ENCODE measurements at places on chromosomes 5 and 9.

DNA sequence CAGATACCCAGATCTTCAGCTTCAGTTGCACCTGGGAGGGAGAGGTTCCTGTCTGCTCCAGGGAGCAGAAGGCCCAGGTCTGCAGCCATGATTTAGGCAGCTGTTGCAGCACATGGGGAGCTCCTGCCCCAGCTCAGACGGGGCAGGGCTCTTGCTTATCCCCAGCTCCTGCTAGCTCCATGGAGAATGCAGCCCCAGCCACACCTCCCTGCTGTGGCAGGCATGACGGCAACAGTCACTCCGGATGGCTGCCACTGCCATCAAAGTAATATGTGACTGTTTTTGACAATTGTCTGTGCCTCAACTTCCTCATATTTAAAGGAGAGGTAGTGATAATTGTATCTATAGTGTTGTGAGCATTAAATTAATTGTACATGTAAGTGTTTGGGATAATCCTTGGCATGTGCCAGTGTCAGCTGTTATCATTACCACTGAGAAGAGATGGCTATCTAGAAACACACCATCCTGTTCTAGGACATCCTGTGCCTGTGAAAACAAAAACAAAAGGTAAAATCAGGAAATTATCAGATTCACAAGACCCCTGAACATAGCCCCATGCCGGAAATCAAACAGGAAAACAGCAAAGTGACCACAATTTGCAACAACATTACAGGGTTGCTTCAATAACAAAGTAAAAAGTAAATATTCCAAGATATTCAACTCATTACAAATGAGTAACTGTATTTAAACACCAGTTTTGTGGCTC is 1048.8 kb upstream of the ACO1 start:
- DNase-seq: no peak

DNA sequence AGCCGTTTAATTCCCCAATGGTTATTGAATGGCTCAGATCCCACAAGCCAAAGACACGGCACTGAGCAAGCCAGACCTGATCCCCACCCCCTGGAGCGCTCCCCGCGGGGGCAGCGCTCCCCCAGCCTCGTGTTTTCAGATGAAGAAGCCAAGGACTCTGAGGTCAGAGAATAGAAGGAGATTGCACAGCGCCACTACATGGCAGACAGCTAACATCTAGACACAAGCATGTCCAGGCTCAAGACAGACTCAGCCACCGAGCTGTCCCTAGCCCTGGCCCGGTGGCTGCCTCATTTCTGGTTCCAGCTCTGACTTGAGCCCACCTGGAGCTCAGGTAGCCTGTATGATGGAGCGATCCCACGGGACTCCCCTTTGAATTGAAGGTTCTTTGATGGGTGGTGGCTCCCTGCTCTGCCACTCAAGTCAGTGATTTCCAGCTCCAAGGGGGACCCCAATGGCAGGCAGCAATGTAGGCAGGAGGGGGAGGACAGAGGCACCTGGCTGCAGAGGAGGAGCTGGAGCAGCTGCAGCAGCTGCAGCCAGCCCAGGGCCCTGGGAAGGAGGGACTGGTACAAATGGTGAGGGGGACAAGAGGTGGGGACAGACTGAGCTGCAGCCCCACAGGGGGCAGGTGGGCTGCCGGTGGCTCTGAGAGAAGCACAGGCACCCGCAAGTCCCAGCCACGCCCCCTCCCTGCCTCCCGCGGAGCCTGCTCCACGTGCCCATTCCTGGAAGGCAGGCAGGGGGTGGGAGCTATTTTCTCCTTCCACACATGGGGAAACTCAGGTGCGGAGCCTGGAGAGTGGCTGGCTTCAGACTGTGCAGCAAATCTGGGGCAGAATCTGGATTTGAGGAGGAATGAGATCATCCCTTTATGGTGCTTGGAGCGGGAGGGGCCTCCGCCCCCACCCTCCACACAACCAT is 40.2 kb downstream of the NTNG2 start:
- no peak for DNase-seq

DNA sequence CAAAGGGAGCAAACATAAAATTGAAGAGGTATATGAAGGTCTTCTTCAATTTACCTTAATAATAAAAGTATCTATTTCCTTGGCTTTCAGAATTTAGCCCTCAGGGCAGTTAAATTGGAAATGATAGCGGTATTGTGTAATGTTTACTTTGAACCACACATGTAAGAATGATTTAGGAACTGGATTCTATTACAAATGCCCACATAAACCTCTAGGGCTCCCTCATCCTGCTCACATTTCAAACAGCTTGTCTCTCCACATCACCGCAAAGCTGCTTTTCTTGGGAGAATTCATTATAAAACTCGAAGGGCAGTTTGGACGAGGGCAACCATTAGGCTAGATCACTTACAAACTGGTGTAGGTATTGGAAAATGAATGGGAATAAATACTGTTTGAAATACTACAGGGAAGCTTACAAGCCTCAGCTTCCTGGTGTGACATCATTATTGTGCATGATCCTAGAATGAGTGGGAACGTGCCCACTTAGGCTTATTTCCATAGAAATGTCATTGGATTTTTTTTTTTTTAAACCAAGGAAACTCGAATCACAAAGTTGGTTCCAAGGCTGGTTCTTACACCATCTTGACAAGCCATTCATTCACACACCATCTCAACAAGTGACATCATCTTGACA is 47.3 kb downstream of the MTRR start:
- DNase-seq: no peak

DNA sequence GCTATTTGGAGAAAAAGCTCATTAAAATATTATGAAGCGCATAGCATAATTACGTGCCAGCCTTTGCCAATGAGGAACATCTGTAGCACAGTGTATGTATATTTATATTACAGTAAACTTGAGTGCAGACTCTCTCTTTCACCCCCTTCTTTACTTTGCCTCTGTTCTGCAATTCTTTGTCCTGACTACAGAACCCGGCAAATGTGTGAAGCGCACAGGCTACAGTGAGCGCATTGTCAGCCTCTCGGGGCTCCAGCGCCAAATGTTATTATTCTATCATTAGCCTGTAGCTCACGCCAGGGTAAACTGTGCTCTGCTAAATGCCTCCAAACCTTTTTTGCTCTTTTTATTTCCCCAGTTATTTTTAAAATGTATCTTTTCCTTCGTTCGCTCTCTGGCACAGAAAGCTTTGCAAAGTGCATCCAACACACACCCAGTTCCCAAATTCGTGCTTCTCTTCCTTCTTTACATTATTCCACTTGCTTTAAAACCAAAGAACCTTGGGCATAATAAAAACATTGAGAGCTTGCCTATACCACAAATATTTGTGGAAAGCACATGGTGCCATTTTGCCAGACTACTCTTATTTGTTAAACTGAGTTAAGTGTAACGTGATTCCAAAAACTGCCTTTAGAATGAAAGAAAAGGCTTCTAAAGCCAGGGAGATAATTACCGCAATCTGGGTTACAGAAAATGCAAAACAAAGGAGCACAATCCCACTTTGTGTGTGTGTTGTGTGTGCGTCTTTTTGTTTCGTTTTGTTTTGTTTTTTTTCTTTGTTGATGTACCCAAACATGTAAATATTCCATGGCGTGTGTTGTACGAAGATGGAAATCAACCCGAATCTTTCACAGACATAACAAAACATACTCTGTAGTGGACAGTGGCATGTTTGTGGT is 164.1 kb upstream of the MPDZ start:
- peak; percentile 69 for DNase-seq

DNA sequence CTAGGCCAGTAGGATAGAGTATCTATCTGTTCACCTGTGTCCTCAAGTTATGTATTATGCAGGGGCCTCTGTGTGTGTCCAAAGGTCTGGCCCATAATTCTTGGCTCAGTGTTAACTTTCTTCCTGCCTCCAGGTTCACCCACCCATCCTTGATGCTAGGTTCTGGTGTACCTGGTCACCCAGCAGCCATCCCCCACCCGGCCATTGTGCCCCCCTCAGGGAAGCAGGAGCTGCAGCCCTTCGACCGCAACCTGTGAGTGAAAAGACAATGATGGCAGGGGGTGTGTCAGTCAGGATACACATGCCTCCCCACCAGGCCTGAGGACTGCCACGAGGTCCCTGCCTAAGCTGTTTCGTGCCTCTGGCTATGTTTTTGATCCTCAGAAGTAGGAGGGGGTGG is 27.6 kb downstream of the TCF7 start:
- no peak for DNase-seq

DNA sequence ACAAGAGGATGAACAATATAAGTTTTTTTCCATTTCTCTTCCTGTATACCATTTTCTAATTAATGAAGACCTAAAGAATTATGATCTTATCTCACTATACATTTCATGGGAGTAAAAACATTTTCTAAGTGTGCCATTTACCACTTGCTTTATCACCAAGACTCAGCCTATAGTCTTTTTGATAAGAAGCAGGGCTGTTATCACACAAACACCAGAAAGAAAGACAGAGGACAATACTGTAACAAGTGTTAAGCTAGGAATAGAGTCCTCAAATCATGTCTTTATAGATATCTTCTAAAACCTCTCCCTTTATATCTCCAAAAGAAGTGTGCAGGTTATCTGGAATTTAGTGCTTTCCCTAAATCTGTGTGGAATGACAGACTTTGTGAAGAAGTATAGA is 119.7 kb downstream of the FAM174A start:
- DNase-seq: no peak

GRCh38 chr5:24232929-24233498 is 411.8 kb downstream of the CDH10 start:
- peak; percentile 2 for DNase-seq

Data from midbrain (tissue), 1 donor.